ENCODE measurements at places on chromosomes 5 and 9.

DNA sequence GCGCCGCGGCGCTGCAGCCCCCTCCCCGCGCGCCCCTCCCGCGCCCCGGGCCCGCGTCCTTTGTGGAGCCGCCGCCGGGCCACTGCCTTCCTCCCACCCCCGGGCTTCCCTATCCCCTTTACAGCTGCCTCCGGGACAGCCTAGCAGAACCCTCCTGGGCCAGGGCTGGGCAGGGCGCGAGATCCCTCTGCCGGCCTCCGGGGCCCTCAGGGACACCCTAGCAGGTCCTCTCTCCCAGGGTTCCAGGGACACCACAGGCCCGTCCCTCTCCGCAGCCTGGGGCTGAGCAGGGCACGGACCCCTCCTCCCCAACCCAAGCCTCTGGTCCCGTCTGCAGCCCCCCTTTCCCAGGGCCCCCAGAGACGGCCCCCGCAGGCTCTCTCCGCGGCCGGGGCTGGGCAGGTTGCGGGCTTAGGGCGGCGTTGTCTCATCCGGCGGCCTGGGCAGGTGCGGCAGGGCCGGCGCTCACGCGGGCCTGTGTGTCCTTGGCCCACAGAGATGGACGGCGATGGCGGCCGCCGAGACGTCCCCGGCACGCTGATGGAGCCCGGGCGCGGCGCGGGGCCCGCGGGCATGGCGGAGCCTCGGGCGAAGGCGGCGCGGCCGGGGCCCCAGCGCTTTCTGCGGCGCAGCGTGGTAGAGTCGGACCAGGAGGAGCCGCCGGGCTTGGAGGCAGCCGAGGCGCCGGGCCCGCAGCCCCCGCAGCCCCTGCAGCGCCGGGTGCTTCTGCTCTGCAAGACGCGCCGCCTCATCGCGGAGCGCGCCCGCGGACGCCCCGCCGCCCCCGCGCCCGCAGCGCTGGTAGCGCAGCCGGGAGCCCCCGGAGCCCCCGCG, 710 bp downstream of the WNK2 start:
- no peak for DNase-seq

GRCh38 chr5:123117989-123118388, 28.9 kb downstream of the PRDM6 start:
- no peak for DNase-seq

DNA sequence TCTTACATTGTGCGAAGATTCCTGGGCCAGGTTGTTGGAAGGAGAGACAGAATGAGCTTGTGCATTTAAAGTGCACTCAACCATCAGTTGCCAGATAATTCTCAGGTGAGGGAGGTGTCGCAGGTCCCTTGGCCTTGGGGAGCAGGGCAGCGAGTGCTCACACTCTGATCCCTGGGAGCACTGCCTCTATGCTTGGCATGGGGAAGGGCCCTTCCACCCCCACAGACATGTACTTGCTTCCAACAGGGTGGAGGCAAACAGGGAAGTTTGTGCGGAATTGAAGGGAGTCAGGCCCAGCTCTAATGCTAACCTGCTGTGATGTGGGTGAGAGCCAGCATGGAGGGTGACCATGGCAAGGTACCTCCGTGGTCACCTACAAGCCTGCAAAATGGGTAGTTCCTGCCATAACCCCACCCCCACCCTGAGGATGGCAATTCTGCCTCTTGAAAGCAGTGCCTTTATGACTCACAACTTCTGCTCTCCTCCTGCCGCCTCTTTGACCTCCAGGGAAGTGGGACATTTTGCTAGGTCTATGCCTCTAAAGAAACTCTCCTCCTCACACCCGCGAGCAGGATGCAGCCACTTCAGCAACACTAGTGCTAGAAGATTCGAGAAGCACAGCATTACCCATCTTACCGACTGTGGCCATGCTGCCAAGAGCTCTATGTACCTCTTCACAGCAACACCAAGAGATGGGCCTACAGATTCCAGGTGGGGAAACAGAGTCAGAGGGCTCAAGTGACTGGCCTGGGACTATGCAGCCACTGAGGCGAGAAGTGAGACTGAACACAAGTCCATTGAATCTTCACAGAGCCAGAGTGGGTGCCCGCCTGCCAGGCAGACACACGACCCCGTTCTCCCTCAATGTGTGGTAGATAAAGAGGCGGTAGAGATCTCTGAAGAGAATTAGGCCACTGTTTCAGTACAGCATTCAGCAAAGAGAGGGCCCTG, 22.1 kb upstream of the SLC25A51 start:
- DNase-seq: no peak

- no peak for DNase-seq
These were observed 140.1 kb downstream of the DOCK2 start for GRCh38 chr5:169777159-169777558.

DNA sequence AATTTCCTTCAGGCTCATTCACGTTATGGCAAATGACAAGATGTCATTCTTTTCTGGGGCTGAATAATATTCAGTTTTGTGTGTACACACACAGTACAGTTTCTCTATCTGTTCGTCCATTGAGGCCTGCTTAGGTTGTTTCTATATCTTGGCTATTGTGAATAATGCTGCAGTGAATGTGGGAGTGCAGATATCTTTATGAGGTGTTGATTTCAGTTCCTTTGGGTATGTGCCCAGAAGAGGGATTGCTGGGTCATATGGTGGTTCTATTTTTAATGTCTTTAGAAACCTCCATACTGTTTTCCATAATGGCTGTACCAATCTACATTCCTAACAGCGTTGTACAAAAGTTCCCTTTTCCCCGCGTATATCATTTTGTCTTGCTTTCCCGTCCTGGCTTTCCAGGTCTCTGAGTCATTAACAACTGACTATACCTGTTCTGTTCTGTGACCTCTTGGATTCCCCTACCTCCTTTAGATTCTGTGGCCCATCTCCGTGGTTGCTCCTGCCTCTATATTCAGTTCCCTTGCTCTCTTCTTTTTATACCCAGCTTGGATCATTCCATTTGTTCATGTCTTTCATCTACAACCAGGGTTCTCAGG, 6.8 kb downstream of the SNX30 start:
- DNase-seq: no peak

DNA sequence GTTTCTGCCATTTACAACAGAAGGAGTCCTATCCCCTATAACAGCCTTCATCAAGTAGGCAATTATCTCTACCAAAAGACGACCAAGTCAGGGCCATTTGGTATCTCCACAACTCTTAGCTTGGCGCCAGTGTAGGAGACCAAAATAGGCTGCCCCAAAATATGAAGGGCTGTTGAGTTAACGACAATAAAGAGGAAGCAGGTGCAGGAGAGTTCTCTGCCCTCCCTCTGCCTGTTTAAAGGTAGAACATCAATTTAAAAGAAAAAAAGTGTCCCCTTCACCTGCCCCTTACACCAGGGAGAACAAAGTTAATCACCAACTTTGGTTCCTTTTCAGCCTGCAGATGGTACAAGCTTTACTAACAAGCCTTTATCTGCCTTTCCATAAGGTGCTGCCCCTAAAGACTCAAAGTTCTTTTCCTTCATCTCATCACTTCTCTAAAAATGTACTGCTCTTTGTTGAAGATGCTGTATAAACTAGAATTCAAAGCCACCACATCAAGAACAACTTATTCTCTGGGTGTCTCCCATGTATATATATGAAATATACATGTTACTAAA, 33.3 kb downstream of the PPP1R2B start:
- DNase-seq: no peak

GRCh38 chr9:124623966-124624734, 117.0 kb upstream of the NR5A1 start:
- no peak for DNase-seq

GRCh38 chr5:163407034-163407655, 30.2 kb upstream of the CCNG1 start:
- no peak for DNase-seq

- DNase-seq: no peak
These were observed 1.4 kb upstream of the LMX1B start for GRCh38 chr9:126612326-126612812.

DNA sequence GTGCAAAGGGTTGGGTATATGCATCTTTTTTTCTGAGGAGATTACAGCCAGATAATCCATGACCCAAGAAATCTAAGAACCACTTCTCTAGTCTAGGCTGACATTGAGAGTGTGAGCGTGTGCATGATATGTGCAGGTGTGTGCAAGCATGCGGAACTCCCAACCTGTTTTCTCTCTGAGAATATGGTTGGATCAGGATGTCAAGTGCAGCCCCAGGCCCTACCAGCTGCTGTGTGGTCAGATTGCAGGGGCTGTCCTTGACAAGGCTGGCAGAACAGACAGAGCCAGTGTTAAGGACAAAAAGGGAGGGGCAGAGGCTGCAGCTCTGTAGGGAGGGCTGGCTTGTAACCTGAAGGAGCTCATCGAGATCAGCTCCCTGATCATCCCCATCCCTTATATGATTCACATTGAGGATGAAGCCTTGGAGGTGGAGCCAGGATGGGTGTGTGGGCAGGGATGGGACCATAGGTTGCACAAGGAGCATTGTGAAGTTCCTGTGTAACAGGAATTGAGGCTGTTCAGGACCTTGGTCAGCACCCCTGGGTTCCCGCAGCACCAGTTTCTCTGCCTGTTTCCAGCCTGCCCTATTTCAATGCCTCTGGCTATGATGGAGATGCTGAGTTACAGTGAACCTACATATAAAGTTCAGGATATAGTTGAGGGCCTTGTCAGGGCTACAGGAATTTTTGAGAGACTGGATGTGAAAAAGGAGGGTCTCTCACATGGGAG, 52.6 kb upstream of the ARAP3 start:
- peak; percentile 16 for DNase-seq

- DNase-seq: no peak
These were observed 114.4 kb downstream of the VPS13A start for GRCh38 chr9:77291714-77292113.

- no peak for DNase-seq
These were observed 233.2 kb upstream of the RASEF start for GRCh38 chr9:83296123-83296522.

DNA sequence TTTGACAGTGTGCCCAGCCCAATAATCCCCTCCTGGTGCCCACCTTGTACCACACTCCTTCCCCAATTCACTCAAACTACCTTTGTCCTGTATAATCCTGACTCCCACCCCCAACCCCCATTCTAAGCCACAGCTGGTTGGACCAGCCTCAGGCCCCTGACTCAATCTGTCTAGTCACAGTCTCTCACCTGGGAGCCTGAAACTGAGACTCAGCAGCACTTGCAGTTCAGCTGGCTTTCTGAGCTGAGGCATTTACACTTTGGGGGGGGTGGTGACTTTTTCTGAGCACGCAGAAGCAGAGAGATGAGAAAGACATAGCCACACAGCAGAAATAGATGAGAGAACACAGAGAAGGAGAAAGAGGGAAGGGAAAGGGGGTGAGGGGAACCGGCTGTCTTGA, 247.3 kb downstream of the MAN2A1 start:
- peak; percentile 12 for DNase-seq

DNA sequence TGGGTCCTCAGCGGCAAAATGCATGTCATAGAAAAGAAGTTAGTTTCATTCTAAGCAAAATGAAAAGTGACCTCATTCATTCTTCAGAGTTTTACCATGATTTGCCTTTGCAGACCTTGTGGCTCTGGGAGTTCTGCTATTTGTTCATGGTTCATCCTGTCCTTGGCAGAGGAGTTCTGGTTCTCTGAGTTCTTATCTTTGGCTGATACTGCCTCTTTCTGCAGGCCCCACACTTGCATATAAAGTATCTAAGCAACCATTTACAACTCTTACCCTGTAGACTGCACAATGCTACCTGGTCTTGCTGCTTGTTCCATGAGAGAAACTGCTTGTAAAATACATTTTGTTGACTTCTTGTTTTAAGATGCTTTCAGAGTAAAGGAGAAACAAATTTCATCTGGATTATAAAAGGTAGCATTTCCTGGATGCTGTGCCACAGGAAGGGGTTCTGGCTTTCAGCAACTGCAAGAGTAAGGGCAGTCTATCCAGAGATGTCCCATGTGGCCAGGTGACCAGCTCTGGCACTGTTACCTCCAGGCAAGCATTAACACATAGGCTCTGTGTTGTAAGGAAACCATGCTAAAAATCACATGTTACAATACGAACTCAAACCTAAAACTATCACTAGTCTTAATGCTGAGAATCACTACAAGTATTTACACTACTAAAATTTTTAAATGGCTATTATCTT, 513.2 kb downstream of the SPOCK1 start:
- no peak for DNase-seq
